Stimulated activated CD4-positive, alpha-beta T cell treated with anti-CD3 and anti-CD28 coated beads, TNF-alpha, amount 100 ng/mL, for 4 hours (primary cell): ENCODE measurements at places on chromosomes 5 and 9.

DNA sequence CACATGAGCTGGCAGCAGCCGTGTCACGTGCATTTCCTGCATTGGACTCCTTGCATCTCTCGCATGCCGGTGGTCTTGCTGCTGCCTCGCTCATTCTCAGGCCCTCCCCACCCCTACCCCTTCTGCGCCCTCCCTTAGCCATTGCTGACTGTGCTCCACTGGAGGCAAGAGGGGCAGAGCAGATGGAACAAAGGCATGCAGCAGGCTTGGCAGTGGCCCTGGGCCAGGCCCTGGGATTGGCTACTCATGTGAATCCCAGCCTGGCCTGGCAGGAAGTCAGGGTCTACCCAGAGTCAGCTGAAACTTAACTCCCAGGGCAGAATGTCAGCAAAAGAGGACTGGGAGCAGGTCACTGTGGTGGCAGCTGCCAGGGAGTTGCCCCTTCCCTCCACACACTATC, 62.3 kb downstream of the TSTD2 start:
- no peak for DNase-seq

DNA sequence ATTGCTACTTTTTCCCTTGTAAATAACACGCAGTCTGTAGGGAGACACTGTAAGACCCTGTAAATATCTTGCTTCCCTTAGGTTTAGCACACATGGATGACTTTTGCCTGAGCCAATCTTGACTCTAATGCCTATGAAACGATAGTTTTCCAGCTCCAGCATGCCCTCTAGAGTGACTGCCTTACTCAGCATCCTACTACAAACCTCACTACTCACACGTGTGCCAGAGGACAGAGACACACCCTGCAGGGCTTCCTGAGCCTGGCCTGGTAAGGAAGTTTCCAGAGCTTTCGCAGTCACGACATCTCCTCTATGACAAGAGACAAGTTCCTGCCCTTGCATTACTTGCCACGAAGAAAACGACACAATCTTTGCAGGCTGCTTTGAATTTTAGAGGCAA, 138.1 kb downstream of the ATPSCKMT start:
- no peak for DNase-seq

DNA sequence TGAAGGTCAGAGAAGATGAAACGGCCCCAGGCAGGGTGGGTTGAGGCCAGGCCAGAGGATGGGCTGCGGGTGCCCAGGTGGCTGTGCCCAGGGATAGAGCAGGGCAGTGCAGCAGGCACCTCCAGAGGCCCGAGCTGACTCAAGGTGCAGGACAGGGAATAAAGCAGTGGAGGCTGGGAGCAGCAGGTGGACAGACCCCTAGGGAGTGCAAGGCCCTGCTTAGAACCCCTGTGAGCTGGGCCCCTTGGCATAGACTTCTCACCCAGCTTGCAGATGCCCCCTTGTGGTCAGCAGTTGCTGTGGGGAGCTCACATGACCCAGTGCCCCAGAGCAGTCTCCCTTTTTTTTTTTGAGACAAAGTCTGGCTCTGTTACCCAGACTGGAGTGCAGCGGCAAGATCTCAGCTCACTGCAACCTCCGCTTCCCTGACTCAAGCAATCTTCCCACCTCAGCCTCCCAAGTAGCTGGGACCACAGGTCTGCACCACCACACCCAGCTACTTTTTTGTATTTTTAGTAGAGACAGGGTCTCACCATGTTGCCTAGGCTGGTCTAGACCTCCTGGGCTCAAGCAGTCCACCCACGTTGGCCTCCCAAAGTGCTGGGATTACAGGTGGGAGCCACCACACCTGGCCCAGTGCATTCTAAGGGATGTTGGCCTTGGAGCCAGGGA, 118.8 kb downstream of the WNK2 start:
- DNase-seq, result peak; percentile 20

GRCh38 chr5:92780057-92780456, 801.0 kb downstream of the NR2F1-AS1 start:
- no peak for DNase-seq

DNA sequence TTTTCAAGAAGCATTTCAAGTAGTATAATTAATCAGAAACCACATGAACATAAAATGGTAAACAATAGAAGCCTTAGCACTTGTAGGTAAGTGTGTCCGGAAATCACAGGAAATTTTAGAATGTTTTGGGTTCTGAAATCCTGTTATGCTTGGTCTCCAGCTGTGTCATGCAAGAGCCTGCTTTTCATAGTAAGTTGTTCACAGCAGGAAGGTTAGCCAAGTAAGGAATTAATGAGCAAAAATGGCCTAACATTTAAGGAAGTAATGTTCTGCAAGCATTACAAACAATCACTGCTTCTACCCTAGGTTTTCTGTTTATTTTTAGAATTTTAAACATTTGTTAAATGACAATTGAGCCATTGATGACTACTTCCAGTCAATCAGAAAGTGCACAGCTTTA, 669.5 kb downstream of the SLCO4C1 start:
- no peak for DNase-seq

- no peak for DNase-seq
Measured at GRCh38 chr9:127181595-127182190, 59.3 kb upstream of the ANGPTL2 start.

DNA sequence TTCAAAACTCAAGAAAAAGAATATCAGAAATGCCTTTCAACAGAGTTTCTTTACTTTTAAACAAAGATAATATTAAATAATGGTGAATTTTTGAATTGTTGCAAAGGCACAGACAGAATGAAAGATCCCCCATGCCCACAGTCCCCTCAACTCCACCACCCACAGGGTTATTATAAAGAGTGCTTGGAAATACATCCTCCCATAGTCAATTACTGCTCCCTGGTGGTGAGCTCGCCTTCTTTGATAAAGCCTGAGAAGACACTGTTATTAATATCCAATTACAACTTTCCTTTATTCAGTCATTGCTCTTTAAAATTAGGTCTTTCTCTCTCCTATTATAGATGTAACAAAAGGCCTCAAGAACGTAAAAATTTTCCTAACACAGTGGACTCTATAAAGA, 490.2 kb upstream of the RORB start:
- DNase-seq, result no peak

DNA sequence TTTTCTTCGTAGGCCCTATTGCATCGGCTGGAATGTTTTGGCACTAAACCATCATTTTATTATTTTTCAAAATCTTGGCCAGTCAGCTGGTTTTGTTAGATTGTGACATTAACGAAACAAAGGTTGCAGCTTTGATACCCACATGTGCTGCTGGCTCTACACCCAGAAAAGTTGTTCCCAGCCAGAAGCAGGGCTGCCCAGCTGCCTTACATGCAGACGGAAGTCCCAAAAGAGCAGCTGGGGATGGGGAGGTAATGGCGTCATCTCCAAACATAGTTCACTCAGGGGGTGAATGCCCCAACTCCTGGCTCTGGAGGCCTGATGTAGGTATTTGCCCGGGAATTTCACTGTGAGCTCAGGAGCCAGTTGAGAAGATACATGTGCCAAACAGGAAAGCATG, 23.3 kb downstream of the TMEM171 start:
- DNase-seq, result no peak

DNA sequence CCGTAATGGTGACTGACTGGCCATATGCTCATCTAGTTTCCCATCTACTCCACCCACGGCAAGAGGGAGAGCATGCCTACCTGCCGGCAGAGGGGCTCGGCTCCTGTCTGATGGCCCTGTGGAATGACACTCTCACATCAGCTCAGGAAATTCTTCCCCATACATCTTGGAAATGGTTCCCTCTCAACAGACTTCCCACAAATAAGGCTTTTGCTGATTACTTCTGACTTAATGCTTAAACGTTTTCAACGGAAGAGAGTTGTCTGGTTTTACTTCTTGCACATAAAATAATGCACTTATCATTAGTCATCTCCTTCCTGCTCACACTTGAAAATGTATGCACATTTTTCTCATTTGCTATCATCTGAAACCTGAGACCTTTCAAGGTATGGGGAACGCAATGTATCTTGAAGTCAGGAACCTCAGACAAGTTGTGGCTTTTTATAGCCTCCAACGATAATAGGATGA, 129.5 kb downstream of the TTLL11 start:
- DNase-seq, result no peak
